MG63 (cell line): ENCODE measurements at places on chromosomes 3 and 15. TPM values are rescaled to one million over a fixed set of nuclear protein-coding genes. Genes with fewer than 3 reads are reported as not detected.
A peak's percentile ranks its signal among the peaks of the same experiment; 100 is the strongest.

- no peak for DNase-seq
Observed at GRCh38 chr3:195762611-195763010, 41.8 kb downstream of the MUC20 start.

- peak; percentile 1 for DNase-seq
Observed at GRCh38 chr3:39668420-39668819, 141.0 kb upstream of the MYRIP start.

GRCh38 chr3:10975695-10976234 is 16.8 kb upstream of the SLC6A1 start:
- no peak for DNase-seq

Gene ZPLD1
- not detected in 2 replicates for total RNA-seq

Gene RPL22L1
- total RNA-seq, result 249 and 594 TPM in 2 replicates

Gene ANKRD63
- total RNA-seq, result not detected in 2 replicates

DNA sequence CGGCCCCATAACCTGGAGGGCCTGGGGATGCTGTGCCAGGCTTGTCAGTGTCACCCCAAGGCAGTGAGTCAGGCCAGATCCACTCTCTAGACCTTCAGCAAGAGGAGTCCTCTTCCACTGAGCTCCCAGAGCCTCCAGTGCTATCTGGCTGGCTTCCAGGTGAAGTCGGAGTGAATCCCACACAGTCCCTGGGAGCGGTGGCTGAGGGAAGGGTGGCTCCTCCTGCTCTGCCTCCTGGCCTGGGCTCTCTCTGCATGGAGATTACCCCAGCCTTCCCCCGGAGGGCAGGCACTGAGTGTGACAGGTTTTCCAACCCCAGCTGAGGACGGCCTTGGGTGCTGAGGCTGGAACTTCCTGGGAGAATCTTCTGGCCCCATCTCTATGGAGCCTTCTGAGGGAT is 82.7 kb downstream of the EPHB1 start:
- no peak for DNase-seq

GRCh38 chr3:167187221-167187620 is 192.9 kb downstream of the ZBBX start:
- no peak for DNase-seq
